Anterior cingulate cortex (tissue), 58 donors: ENCODE measurements at places on chromosomes 5 and 9.

- no peak for DNase-seq
Observed at GRCh38 chr5:40651201-40651600, 28.5 kb upstream of the PTGER4 start.

GRCh38 chr9:75957116-75957515 lies 66.6 kb downstream of the PCSK5 start:
- no peak for DNase-seq

DNA sequence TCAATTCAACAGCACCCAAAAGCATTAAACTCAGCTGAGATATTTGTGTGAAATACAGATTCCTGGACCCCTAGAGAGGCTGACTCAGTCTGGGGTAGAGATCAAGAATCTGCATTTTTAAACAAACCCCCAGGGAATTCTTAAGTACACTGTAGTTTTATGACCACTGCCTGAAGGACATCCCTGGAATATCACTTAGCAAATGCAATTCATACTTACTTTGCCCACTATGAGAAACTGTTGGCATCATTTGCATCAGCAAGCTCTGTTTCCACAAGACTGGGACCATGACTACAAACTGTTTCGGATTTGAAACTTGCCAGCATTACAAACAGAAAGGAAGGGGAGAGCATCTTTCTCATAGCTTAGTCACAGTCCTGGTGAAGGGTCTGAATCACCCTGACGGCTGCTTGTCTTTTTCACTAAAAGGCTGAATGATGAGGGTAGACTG lies 63.7 kb downstream of the MLLT3 start:
- no peak for DNase-seq

GRCh38 chr5:19713740-19714139 lies 274.3 kb downstream of the CDH18 start:
- no peak for DNase-seq
